HTR-8/SVneo (cell line): ENCODE measurements at places on chromosomes 7 and 10.

GRCh38 chr7:43096875-43097274, 15.6 kb upstream of the HECW1 start:
- DNase-seq = no peak

DNA sequence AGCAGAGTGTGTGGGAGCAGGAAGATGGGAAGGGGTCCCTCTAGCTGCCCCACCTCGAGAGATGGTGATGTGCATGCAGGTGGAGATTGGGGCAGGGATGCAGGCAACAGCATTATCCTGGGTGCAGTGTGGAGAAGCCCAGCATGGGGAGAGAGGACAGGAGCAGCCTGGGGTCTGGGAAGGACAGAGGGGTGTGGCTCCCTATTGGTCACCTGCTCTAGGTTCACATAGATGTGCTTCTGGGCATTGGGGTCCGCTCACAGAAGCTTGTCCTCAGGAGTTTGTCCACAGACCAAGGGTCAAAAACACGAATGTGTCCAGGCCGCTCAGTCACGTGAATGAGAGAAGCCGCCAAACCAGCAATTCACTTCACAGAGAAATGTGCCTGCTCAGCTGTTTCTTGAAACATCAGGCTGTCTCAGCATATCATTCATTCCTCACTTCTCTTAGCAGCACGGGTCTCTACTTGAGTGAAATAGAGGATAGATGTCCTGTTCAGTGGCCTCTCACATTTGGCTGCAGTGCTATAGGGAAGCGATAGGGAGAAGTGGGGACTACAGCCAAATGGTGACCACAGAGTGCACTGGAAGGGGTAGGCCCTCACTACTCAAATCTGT, 11.5 kb upstream of the SLC29A3 start:
- no peak for DNase-seq

- no peak for DNase-seq
Observed at GRCh38 chr7:155653803-155654202, 9.3 kb downstream of the RBM33 start.

DNA sequence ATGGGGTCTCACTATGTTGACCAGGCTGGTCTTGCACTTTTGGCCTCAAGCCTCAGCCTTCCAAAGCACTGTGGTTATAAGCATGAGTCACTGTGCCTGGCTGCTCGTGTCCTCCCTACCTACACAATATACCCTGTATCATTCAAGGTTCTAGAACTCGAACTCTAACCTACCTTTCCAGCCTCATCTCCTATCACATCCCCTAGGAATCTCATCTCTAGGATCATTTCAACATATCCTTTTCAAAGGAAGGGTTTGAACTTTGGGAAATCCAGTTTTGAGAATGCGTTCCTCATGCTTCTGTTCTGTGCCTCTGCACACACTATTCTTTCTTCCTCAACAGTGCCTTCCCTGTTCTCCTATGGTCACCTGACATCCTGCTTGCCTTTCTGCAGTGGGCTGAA, 87.8 kb upstream of the RHEB start:
- no peak for DNase-seq

DNA sequence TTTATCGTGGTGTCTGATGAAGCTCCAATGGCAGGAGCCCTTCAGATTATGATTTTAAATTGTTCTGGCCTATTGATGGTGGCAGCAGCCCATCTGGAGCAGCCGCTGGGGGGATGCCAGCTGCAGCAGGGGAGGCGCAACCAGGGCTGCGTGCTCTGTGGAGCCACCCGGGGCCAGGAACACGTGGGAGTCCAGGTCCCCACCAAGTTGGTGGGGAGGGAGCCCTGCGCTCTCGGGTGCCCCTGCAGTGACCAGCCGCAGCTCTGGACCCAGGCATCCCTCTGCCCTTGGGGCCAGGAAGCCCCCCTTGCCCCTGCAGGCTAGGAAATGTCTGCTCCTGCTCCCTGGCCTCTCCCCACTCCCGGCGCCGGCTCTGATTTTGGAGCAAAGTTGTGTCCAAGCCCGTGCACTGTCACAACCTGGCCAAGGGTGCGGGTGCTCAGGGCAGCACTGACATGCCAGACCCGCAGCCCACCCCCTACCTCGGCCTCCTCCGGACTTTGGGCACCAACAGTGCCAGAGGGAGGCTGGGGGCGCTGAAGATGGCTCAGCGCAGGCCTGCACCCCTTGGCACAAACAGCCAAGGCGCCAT, 147.2 kb upstream of the ADO start:
- DNase-seq = no peak

DNA sequence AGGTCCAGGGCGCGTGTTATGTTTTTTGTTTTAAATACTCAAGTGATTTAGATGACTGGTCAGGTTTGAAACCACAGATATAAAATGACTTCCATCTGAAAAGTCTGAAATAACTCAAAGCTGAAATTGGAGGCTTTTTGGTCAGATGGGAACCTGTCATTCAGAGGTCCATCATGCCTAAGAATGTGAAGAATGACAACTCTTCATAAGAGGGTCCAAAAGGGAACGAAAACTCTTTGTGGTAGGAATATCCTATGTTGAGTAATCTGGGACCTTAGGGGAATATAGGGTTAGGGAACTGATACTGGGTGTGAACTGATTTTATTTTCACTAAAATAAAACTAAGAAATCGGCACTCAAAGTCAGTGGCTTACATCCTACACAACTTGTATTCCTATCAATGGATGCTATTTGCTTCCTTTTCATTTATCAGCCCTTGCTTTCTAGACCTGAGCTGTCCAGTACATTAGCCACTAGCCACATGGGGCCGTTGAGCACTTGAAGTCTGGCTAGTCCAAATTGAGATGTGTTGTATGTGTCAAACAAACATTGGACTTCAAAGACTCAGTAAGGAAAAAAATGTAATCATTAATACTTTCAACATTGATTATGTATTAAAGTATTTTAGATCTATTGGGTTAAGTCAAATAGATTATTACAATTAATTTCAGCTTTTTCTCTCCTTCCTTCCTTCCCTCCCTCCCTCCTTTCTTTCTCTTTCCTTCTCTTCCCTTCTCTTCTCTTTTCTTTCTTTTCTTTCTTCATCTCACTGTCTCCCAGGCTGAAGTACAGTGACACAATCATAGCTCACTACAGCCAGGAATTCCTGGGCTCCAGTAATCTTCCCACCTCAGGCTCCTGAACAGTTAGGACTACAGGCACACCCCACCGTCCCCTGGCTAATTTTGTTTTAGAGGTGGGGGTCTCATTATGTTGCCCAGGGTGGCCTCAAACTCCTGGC, 56.5 kb upstream of the KDM7A start:
- no peak for DNase-seq
